ENCODE measurements at places on chromosomes 13 and 19.

DNA sequence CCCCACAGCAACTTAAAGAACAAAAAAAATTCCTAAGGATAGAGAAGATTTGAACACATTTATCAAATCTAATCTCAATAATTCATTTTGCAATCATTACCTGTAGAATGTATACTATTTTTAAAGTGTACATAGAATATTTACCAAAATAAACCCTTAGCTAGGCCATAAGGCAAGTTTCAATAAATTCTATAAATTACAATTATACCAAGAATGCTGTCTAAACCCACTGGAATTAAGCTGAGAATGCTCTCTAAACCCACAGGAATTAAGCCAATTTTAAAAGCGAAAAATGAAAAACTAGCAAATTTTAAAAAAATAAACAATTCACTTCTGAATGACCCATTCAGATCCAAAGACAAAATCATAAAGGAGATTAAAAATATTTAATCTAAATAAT is 540.4 kb upstream of the NBEA start:
- no peak for DNase-seq

GRCh38 chr19:45887200-45887710 is 1.3 kb upstream of the IRF2BP1 start:
- no peak for DNase-seq

DNA sequence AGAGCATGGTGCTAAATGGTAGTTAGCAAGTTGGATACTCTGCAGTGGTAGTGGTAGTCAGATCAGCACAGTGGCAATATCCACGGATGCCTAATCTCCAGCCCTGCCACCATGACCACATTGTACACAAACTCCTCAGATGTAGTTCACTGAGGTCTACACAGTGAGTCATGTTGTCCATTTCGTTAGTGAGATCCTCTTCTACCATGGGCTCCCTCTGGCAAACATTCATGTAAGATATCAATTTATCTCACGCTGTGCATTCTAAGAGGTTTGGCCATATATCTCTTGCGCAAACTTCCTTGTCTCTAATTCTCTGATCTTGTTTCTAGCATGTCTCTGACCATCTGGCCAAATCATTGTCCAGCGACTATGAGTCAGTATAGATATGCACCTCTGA is 58.2 kb downstream of the POLR1D start:
- no peak for DNase-seq

DNA sequence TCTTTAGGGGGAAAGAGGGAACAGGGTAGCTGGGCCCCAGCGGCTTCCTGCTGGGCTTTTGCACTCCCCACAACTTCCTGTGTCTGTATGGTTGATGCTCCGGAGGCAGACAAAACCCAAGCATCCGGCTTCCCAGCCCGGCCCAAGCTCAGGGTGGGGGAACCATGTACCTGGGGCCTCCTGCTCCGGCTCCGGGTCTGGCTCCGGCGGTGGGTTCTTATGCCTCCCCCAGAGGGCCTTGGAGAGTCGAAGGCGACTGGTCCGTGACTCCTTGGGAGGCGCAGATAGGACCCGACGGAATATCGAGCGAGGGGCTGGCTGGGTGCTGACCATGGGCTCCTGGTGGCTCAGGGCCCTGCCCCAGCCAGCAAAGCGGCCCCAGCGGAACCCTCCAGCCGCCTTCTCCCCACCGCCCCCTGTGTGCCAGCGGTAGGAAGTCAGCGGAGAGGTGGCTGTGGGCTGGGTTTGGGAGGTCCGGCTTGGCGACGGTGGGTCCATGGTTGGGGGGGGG is 428 bp downstream of the RASAL3 start:
- peak; percentile 58 for DNase-seq

- DNase-seq: no peak
Observed at GRCh38 chr19:19021115-19021514, 12.2 kb downstream of the SUGP2 start.

DNA sequence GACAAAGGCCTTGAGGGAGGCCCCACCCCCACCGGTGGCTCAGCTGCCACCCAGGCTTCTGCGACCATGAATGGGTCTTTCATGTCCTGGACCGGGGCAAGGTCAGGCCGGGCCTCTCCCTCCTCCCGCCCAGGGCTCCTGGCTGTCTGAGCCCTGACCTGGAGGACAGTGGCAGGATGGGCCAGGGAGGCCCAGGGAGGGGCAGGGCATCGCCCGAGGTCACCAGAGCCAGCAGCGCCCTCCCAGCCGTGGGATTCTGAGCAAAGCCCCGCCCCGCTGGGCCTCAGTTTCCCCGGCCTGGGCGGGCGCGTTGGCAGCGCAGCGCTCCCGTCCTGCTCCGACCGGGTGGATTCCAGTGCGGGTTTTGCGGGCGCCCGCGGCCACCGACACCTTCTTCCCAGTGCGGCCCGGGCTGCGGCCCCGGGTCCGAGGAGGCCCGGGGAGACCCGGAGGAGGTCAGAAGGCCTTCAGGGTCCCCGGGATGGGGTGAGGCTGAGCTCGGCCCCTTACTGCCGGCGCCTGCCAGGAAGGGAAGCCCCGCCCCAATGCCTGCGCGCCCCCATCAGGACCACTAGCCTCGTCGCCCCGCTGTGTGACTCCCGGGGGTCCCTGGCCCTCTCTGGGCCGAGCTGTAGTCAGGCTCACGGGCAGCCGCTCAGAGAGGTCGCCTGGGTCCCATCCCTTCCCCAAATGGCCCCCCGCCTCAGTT is 24.6 kb upstream of the SEMA6B start:
- no peak for DNase-seq

DNA sequence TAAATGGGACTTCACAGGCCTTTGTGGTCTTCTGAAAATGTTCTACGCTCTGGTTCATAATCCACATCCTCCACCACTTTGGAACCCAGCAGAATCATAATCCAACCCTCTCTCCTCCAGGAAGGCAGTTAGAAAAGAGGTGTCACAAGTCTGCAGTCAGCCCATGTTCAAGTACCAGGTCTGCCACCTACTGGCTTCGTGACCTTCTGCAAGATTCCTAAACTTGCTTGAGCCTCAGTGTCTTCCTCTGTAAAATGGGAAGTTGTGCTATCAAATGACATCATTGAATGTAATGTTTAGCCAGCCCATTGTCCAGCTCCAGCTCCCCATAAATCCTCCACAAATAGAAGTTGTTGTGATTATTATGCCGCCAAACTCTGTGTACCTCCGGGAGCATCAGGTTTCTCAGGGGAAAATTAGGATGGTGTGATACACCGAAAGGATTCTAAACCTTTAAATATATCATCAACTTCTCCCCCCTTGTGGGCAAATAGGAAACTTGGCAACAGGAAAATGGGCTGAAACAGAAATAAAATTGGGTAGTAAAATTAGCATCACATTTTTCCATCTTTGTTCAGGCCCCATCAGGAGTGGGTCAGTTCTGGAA is 109.7 kb downstream of the NUFIP1 start:
- DNase-seq: no peak

DNA sequence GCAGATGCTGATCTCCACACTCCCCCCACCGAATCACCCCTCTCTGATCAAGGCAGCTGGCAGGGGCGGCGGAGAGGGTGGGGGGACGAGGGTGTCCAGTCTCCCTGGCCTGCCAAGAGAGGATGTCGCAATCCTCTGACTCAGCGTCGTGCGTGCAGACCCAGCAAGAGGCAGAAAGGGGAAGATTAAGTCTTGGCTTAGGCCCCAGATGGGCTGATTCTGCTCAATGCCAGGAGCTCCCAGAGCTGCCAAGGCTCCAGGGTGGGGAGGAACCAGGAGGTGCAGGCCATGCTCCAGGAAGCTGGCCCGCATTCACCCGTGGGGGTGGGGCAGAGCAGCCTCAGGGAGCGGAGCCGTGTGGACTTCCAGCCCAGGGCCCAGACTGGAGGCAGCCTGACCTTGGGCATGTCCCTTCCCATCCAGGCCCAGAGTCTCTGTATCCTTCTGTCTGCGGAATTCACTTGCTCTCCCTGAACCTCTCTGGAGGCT is 6.6 kb upstream of the BCL3 start:
- DNase-seq: no peak

- no peak for DNase-seq
Observed at GRCh38 chr19:46030812-46031550, 8.1 kb upstream of the PGLYRP1 start.

DNA sequence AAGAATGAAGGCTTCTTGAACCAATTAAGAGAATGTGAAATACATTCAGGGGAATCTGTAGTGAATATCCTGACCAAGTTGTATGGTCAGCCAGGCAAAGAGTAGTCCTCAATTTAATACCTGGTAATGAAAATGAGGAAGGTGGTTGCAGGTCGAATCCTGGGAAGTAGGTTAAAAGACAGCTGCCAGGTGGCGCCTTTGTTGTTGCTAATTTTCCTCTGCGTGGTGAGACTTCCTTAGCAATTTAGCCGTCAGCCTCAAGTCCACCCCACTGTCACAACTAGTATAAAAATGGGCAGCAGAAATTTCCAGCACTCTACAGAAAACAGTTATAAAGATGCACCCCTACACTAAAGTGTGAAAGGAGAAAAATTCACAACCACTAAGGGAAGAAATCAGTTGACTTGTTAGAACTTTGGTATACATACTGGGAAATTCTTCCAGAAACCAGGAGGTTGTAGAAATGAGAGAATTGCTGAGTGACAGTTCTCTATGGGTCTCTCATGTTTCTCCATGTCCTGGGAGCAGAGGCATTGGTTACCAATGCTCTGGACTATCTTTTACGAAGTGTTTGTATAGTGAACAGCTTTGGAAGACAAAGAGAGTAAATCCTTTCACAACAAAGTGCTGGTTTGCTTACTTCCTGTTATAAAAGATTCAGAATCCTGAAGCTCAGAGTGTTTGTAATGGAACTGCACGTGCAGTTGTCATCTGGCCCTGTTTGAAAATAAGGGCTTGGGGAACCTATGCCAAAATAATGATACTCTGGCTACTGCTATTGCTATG is 235.9 kb downstream of the NHLRC3 start:
- DNase-seq: no peak

DNA sequence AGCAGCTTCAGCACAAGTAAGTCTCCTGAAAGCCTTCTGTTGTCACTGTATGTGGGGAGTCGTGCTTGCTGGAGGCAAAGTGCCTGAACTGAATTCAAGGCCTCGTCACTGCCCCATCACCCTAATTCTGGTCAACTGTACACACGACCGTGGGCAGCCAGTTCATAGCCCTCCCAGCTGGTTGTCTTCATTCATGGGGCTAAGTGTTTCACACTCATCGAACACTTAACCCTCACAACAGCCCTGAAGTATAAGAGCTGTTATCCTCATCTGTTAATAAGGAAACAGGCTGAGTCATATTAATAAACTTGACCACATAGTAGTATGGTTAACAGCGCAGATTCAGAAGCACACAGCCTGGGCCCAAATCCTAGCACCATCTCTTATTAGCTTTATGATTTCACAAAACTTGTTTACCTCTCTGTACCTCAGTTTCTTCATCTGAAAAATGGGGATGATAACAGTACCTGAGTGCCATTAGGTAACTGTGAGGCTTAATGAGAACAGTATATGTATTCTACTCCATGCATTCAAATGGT is 66.7 kb downstream of the CDADC1 start:
- no peak for DNase-seq

DNA sequence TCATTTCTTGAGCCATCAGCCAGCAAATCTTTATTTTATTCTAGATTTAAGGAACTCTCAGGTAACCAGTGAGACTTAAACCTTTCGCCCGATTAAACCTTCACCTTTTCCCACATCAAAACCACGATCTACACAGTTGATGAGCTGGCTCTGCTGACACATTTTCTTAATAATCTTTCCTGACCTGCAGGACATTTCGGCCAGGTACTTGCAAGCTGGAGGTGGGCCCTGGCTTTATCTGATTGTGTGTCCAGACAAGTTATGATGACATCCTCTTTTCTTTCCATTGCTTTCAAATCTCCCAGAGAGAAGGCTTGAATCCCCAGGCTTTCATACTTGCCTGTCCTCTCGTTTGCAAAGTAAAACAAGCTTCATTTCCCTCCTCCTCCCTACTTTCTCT is 144.2 kb downstream of the EFNB2 start:
- no peak for DNase-seq

DNA sequence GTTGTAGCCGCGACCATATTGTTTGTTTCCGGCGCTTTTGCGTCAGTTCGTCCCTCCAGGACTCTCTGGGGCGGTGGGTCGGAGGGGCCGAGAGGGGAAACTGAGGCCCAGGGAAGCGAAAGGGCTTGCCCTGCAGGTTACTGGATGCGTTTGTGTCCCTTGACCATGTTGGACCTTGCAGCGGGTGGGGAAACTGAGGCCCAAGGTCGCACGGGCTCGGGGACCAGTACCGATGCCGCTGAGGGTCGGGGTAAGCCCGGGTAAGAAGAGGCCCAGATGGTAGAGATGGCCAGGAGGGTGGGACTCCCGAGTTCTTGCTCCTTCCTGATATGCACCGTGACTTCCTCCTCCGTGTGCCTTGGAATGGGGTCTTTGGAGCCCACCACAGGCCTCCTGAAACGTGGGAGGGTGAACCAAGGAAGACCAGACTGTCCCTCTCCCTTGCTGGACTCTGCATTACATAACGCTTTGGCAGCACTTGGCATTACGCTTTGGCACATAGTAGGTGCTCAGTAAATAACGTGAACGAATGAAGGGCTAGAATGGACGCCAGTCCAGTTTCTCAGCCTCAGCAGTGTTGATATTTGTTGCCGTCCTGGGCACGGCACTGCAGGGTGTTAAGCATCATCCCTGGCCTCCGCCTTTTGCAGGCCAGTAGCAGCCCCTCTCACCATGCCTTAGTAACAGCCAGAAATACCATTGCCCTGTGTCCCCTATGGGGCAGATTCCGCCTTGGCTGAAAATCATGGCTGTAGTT is 743 bp downstream of the CHAF1A start:
- no peak for DNase-seq

DNA sequence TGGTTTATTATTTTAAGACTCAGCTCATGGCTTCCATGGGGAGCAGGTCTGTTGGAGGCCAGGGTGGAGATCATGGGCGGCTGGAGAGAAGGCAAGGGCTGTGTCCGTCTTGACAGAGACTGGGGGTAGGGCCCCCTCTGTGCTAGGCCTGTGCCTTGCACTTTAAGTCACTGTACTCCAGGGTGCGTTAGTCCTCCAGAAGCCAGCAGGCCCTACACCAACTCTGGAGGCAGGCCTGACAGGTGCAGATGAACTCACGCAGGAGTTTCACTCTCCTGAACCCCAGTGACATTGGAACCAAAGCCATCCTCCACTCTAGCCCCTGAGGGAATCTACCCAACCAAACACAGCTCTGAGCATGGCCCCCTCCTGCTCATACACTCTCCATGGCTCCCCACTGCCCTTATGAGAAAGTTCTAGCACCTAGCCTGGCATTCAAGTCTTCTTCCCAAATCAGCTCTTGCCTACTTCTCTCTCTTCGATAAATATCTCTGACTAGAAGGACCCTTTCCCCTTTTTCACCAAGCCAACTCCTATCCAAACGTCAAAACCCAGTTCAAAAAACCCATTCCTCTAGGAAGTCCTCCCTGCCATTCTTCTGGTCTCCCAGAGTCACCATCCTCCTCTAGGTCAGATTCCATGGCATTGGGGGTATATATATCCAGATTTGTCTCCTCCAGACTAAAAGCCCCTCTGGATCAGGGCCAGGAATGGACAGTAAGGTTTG is 15.1 kb downstream of the MEF2B start:
- no peak for DNase-seq

GRCh38 chr19:51809787-51810186 is 14.8 kb downstream of the FPR3 start:
- DNase-seq: no peak
